ENCODE measurements at places on chromosomes 12 and 14. TPM values are rescaled to one million over a fixed set of nuclear protein-coding genes. Genes with fewer than 3 reads are reported as not detected.

GRCh38 chr14:64394423-64394822, 6.3 kb downstream of the MTHFD1 start:
- DNase-seq, result no peak
- no peaks in the 10 kb centered on the region for H3K4me1 ChIP-seq
- no peaks in the 10 kb centered on the region for H3K27me3 ChIP-seq
- H3K27ac ChIP-seq, result no peak overlapping the region
- no peak overlapping the region for H3K4me3 ChIP-seq

The ITPR2 gene
- total RNA-seq, result 66.7 TPM

GRCh38 chr14:95395098-95395737, 75.5 kb upstream of the CLMN start:
- H3K4me1 ChIP-seq, result no peaks in the 10 kb centered on the region
- DNase-seq, result no peak
- no peak overlapping the region for H3K27ac ChIP-seq
- no peak overlapping the region for H3K4me3 ChIP-seq
- no peaks in the 10 kb centered on the region for H3K27me3 ChIP-seq

DNA sequence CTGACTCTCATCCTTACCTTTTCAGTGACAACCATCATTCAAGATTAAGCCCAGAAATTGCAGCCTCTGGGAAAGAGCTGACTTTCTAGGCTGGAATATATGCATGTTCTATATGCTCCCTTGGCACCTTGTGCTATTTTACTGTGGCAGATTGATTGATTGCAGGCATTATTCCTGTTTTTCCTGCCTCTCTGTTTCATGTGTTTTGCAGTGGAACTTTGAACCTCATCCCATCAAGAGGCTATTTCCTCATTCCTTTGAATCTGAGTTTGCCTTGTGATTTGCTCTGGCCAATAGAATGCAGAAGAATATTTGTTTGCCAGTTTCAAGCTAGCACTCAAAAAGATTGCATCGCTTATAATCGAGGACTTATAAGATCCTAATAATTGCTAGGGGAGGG, 174.8 kb upstream of the DCN start:
- no peaks in the 10 kb centered on the region for H3K36me3 ChIP-seq
- no peak overlapping the region for H3K4me3 ChIP-seq
- no peaks in the 10 kb centered on the region for H3K27me3 ChIP-seq
- DNase-seq, result no peak
- H3K27ac ChIP-seq, result peak overlapping the region; percentile 48
- H3K4me1 ChIP-seq, result no peaks in the 10 kb centered on the region

DNA sequence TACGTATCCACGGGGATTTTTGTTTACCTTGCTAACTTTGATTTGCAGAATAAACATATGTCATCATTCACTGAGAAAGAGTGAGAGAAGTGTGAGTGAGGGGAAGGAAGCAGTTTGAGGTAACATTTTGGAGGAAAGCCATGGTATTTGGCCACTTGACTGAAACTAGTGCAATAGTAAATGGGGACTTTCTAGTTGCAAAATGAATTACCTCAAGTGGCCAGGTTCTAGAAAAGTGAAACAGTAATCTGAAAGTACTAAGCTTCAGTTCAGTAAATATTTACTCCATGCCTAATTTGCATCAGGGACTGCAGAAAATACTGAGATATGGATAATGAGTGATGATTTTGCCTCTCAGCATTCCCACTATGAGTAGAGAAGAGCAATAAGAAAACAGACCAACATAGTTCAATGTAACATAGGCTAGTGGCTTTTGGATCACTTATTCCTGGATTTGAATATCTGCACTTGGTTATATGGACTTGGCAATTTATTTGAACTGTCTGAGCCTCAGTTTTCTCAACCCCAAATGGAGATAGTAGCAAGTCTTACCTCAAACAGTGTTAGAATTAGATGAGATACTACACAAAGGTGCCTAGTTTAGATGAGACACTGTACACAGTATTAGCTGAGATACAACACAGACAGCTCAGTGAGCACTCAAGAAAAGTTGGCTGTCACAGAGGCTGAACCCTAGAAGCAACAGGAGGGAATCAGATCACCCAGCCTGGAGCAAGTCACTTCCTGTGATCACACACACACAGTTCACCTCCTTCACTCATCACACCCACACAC, 439.1 kb downstream of the NPAS3 start:
- H3K4me1 ChIP-seq, result no peaks in the 10 kb centered on the region
- no peaks in the 10 kb centered on the region for H3K36me3 ChIP-seq
- no peak overlapping the region for H3K4me3 ChIP-seq
- no peak for DNase-seq

GRCh38 chr12:2047752-2048151, 5.0 kb upstream of the CACNA1C start:
- DNase-seq, result no peak
- H3K27me3 ChIP-seq, result no peaks in the 10 kb centered on the region
- no peak overlapping the region for H3K27ac ChIP-seq
- H3K4me1 ChIP-seq, result no peaks in the 10 kb centered on the region
- no peaks in the 10 kb centered on the region for H3K36me3 ChIP-seq

The NOVA1 gene
- total RNA-seq, result 3.6 TPM

DNA sequence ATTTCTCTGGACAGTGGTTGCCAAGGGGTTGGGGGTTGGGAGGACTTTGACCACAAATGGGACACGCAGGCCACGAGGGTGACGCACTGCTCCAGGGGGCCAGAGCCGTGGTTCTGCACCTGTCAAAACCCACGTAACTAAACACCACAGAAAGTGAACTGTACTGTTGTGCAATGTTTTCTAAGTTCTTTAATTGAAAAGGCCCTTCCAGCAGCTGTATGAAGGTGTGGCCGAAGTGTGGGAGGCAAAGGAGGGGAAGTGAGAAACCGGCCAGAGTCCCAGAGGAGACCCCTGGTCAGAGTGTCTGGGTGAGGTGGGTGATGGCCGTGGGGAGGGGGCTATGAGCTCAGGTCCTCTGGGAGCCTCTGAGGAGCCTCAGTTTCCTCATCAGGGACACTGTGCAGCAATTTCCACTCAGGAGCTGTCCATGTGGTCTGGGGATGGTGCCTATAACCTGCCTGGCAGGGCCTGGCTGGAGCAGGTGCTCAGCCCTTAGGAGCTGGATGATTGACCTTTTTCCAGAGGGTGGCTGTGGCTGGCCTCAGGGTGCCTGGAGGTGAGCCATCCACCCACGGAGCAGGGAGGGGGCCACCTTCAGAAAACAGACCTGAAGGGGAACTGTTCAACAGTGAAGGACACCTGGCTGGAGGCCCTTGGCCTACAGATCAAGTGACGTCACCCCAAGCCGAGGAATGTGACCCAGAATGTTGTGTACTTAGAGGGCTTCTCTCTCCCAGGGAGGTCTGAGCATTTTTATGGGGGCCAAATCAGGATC, 9.8 kb upstream of the BDKRB2 start:
- no peaks in the 10 kb centered on the region for H3K36me3 ChIP-seq
- no peaks in the 10 kb centered on the region for H3K4me1 ChIP-seq
- no peak overlapping the region for H3K4me3 ChIP-seq
- H3K27me3 ChIP-seq, result no peaks in the 10 kb centered on the region

- H3K27ac ChIP-seq, result no peak overlapping the region
- no peak for DNase-seq
- peaks cover 4% of the 10 kb centered on the region for H3K27me3 ChIP-seq
- H3K36me3 ChIP-seq, result no peaks in the 10 kb centered on the region
- no peak overlapping the region for H3K4me3 ChIP-seq
Observed at GRCh38 chr12:53781228-53781801, 29.5 kb upstream of the CISTR start.

GRCh38 chr12:123696646-123697045, 15.5 kb upstream of the ATP6V0A2 start:
- DNase-seq, result no peak
- no peaks in the 10 kb centered on the region for H3K36me3 ChIP-seq
- H3K27me3 ChIP-seq, result no peaks in the 10 kb centered on the region
- H3K27ac ChIP-seq, result no peak overlapping the region
- no peak overlapping the region for H3K4me3 ChIP-seq

GRCh38 chr12:133203344-133204263, 22.3 kb downstream of the ZNF268 start:
- H3K36me3 ChIP-seq, result peaks cover 34% of the 10 kb centered on the region
- no peak for DNase-seq
- no peaks in the 10 kb centered on the region for H3K27me3 ChIP-seq

The ZNF891 gene
- 3.6 TPM for total RNA-seq

GRCh38 chr12:112989806-112990205, 11.5 kb downstream of the OAS2 start:
- no peak overlapping the region for H3K4me3 ChIP-seq
- peak; percentile 28 for DNase-seq
- H3K27me3 ChIP-seq, result no peaks in the 10 kb centered on the region
- H3K4me1 ChIP-seq, result no peaks in the 10 kb centered on the region

DNA sequence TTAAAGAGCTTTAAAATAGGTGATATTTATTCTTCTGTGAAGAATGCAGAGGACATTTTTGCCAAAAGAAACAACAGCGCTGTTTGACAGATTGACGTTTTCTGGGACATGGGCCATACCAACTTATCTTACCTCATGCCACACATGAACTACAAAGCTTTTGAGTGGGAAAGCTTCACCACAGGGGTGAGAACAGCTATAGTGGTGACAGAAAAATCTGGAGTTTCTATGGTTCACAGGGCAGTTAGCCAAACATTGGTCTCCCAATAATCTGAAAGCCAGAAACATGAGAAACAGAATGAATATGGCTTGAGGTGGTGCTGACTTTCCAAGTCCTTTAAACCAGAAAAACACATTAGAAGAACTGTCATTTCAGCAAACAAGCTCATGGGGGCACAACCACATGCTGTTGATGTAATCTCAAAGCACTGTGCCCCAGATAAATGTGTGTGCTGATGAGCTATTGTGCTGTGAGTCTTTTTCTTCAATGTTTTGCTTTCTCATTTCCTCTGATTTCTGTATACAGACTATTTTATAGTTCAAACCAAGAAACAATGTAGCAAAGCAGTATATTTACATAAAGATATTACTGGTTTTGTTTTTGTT, 905.4 kb downstream of the SLC16A7 start:
- no peak overlapping the region for H3K27ac ChIP-seq
- DNase-seq, result no peak
- no peaks in the 10 kb centered on the region for H3K36me3 ChIP-seq
- H3K4me1 ChIP-seq, result no peaks in the 10 kb centered on the region
- H3K4me3 ChIP-seq, result no peak overlapping the region

DNA sequence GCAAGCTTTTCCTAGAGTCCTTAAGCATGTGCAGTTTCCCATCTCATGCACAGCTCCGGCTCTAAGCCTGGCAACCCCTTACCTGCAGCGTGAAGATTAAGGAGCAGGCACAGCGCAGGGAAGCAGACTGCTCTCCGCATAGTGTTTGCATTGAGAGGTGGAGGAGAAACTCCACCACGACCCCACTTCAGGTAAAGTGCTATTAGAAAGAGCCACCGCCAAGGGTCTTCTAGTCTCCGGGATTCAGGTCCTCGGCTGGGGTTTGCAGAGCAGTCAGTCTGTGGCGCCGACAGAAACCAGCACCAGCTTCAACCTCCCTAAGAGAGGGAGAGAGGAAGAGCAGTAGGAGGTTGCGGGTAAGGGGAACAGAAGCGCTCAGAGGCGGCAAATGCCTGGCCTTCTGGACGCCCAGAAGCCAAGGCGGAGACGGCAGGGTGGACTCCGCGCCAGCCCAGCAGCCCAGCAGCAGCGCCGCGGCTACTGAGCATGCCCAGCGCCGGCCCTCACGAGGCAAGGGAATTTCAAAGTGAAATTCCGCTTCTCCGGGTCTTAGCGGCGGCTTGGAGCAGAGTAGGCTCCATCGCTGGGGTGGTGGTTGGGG, at the start of gene PTPRR:
PTPRR (minus strand) TSS at position 488 of the 601 bp plus-strand sequence; CDS start at position 140, 348 bp downstream.
- H3K36me3 ChIP-seq, result no peaks in the 10 kb centered on the region
- no peak for DNase-seq
- no peak within 1 kb of the TSS for H3K27ac ChIP-seq
- H3K27me3 ChIP-seq, result peaks cover 7% of the 10 kb centered on the region
- H3K4me3 ChIP-seq, result peak within 1 kb of the TSS; percentile 20
- no peaks in the 10 kb centered on the region for H3K4me1 ChIP-seq

The FGF23 gene
- not detected for total RNA-seq

GRCh38 chr12:5587711-5588121, 155.8 kb downstream of the NTF3 start:
- no peaks in the 10 kb centered on the region for H3K27me3 ChIP-seq
- no peaks in the 10 kb centered on the region for H3K36me3 ChIP-seq
- DNase-seq, result no peak
- H3K4me1 ChIP-seq, result no peaks in the 10 kb centered on the region
- H3K27ac ChIP-seq, result no peak overlapping the region

DNA sequence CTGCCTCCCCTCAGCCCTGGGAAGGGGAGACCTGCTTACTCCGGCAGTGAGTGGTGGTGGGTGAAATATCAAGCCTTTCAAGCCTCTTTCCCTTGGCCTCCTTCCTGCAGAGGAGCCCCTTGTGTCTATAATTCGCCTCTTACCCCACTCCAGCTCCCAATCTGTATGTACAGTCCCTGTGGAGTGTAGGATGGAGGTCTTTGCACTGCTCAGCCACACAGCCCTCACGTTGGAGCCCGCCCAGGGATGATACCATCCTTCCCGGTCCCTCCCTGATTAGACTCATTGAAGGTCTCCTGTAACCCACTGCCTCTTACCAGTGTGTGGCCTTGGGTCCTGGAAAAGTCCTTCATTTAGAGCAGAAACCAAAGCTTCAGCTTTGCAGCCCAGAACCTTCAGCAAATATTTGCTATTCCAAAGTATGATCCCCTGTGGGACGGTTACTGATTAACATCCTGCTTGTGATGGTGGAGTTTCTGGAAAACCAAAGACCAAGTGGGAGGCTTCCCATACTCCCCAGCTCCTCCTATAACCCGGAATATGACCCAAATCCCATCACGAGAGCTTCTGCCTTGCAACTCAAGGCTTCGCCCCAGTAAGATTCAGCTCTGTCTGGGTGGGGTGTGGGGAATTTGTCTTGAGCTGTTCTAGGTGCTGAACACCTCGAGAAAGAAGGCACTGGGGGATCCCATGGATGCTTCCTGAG, at the start of gene SERPINA10:
SERPINA10 (minus strand) TSS at position 397 of the 706 bp plus-strand sequence. CDS start 2,675 bp downstream, outside the sequence.
- no peak within 1 kb of the TSS for H3K27ac ChIP-seq
- DNase-seq, result no peak
- no peaks in the 10 kb centered on the region for H3K36me3 ChIP-seq
- peak within 1 kb of the TSS; percentile 14 for H3K4me3 ChIP-seq
- H3K27me3 ChIP-seq, result no peaks in the 10 kb centered on the region

The FSCB gene
- not detected for total RNA-seq

The OVCH1 gene
- total RNA-seq, result not detected

- no peaks in the 10 kb centered on the region for H3K27me3 ChIP-seq
- H3K27ac ChIP-seq, result no peak overlapping the region
- H3K4me1 ChIP-seq, result no peaks in the 10 kb centered on the region
- no peak for DNase-seq
- H3K4me3 ChIP-seq, result no peak overlapping the region
Observed at GRCh38 chr12:47311568-47311967, 231.8 kb upstream of the AMIGO2 start.

GRCh38 chr12:124433147-124433874, 134.1 kb downstream of the NCOR2 start:
- peaks cover 15% of the 10 kb centered on the region for H3K4me1 ChIP-seq
- no peak overlapping the region for H3K27ac ChIP-seq
- no peaks in the 10 kb centered on the region for H3K27me3 ChIP-seq
- H3K36me3 ChIP-seq, result no peaks in the 10 kb centered on the region
- DNase-seq, result no peak

DNA sequence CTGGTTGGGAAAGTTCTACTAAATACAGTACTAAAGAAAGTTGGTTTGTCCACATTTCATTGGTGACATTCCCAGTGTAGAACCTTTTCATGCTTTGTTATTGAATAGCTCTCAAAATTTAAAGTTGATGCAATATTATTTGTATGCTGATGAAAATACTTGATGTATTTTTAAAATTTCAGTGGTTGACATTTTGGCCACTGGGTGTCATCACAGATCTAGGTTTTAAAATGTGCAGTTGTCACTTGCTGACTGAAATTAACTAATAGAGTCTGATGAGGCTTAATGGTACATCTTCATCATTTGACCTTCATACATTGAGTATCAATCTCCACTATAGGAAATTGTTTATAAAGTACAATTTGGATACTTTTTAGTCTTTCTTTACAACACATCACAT, 37.1 kb downstream of the CMAS start:
- no peaks in the 10 kb centered on the region for H3K4me1 ChIP-seq
- DNase-seq, result no peak
- no peaks in the 10 kb centered on the region for H3K27me3 ChIP-seq
- no peak overlapping the region for H3K4me3 ChIP-seq
